ENCODE measurements at places on chromosomes 12 and 14.
A peak's percentile ranks its signal among the peaks of the same experiment; 100 is the strongest.

DNA sequence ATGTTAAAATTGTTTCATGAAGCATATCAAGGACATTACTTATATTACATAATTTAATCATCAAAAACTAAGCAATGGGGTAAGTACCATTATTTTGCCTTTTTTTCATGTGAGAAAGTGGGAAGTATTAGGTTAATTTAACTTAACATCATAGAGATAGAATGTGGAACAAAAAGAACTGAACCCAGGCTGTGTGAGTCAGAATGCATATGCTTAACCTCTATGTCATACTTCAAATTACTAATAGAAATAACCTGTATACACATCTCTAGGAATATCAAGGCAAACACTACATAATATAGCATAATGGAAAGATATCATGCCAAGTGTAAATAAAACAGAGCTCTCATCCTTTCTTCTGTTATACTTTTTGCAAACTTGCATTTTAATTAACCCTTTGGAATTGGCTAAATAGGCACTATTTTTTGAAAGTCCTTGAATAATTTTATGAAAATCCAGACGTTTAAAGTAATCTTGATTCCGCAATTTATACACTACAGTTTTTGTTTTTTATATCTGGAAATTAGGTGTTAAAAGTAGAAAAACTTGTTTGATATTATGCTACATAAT is 777.7 kb downstream of the SLC6A15 start:
- no peak for DNase-seq

- no peak for DNase-seq
These were observed 102.0 kb downstream of the EGLN3 start for GRCh38 chr14:33848706-33849454.

GRCh38 chr12:8033153-8034044 is 883 bp downstream of the FOXJ2 start:
- no peak for DNase-seq

DNA sequence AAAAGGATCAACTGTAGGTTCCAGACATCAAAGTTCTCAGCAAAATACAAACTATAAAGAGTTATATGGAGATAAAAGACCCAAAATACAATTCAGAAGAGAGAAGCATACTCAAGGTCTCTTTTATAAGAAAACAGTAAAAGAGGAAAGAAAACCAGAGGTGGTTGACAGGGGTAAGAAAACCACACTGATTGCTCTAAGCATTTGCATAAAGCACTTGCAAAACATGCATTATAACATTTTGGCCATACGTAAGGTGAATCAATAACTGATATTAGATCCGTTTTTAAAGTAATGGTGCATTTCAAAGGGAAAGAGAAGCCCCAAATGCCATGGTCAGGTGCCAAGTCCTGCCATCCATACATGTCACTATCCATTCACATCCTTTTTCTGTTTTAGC is 5.9 kb downstream of the DDHD1 start:
- no peak for DNase-seq

GRCh38 chr12:28974883-28975282 is 174.2 kb upstream of the FAR2 start:
- DNase-seq, result no peak

DNA sequence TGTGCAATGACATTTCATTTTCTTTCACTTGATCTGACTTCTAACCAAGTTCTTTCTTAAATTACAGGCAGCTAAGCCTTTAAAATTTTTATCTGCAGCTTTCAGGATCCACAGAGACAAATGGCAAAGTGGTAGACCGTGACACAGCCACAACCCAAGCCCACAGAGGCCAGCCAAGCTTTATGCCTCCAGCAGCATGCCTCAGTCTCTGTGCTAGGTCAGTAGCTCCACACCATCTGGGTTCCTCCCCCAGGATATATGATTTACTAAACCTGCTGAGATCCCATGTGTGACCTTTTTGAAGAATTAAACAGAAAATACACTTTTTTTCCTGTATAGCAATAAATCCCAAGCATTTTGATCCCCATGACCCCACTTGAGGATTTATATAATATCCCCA is 290.4 kb upstream of the CAND1 start:
- no peak for DNase-seq

- DNase-seq, result no peak
These were observed 59.4 kb downstream of the ZNF664 start for GRCh38 chr12:124032265-124032886.

DNA sequence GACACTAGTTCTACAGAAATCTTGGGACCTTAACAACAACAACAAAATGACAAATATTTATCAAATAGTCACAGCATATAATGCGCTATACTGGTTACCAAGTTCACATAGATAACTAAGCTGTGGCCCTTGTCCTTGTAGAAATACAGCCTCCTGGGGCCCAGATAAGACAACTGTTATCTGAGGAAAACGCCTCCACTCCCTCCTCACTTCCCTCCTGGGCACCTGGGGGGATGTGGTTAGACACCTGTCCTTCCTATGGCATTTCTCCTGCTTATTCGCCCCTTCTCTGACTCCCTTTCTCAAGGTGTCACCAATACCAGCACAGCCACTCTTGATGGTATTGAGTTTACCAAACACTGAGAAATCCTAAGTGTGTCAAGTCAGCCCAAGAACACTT is 419.4 kb downstream of the RAD51B start:
- no peak for DNase-seq

DNA sequence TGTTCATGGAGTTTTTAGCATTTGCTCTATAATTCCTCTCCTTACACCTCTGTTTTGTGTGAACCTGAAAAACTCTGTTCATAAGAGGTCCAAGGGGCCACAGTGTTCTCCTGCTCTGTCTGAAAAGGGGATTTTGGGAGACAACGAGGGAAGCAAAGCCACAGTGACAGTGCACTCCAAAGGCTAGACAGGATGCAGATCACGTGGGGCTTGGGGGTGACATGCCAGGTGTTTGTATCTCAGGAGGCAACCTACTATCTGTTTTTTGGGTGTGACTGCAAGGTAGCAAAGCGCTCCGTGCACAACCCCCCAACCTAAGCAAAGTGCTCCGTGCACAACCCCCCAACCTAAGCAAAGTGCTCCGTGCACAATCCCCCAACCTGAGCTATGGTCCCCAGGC is 5.1 kb upstream of the CHD4 start:
- no peak for DNase-seq

- no peak for DNase-seq
These were observed 67.4 kb downstream of the ERC1 start for GRCh38 chr12:1058423-1058822.

DNA sequence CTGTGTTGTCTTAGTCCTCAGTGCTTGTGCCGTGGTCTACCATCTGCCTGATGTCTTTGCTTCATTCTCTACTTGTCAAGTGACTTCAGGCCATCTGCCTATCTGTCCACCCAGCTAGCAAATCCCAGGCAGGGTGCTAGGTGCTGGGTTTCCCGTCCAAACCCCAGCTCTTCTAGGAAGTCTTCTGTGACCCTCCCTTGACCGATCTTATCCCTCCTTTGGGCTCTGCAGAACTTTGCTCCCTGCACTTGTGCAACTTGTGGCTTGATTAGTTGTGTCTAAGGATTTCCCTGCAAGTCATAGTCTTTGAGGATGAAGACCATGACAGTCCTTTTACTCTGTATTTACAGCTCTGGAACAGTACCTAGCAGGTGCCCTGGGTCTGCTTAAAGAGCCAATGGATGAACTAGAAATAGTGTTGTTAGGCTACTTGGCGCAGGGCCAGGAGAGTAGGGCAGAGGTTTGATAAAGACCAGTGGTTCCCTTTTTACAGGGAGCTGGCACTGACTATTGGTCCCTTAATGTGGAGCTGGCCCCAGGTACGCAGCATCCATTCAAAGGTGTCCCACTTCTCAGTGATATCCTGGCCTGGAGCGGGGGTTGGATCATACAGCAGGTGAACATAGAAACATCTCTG is 60.1 kb downstream of the ADCK1 start:
- DNase-seq, result no peak

DNA sequence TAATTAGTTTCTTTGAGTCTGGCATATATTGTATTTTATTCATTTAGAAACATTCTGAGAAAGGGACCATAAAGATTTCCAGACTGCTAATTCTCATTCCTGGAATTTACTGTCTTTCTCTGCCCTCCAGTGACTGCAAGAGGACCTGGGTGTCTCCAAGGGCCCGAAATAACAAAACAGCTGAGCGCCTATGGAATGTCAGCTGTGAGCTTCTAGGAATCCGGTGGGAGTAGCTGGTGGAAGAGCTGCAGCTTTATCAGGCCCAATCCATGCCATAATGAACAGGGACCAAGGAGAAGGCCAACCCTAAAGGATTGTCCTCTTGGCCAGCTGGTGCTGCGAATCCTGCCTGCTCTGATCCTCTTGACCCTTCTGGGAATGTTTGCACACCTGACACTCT is 31.9 kb downstream of the RDH12 start:
- no peak for DNase-seq

GRCh38 chr14:73312687-73313086 is 75.4 kb downstream of the PAPLN start:
- no peak for DNase-seq

GRCh38 chr12:56104109-56104814 is at the start of gene PA2G4:
TSS of gene PA2G4 (plus strand) at chr12:56104559. CDS start at chr12:56104738, 179 bp downstream.
- peak; percentile 94 for DNase-seq

DNA sequence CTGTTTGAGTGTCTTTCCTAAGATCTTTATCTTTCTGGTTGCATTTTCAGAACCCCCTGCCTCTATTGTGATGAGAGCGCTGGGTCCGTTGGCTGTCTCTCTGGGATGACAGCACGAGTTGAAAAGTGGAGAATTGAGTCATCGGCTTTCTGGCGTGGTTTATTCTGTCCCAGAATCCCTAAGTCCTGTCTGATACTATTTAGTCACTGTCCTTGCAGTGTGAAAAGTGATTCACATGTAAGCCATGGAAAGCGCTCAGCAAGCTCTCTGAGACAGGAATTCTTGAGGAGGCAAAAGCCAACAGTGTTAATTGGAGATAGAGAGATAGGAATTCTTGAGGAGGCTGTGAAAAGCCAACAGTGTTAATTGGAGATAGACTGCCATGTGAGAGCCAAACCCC is 121.7 kb downstream of the CHST11 start:
- DNase-seq, result no peak

GRCh38 chr14:47194055-47194454 is 481.4 kb downstream of the MDGA2 start:
- no peak for DNase-seq
